ENCODE measurements at places on chromosomes 12 and 14. TPM values are rescaled to one million over a fixed set of nuclear protein-coding genes. Genes with fewer than 3 reads are reported as not detected.
A peak's percentile ranks its signal among the peaks of the same experiment; 100 is the strongest.

DNA sequence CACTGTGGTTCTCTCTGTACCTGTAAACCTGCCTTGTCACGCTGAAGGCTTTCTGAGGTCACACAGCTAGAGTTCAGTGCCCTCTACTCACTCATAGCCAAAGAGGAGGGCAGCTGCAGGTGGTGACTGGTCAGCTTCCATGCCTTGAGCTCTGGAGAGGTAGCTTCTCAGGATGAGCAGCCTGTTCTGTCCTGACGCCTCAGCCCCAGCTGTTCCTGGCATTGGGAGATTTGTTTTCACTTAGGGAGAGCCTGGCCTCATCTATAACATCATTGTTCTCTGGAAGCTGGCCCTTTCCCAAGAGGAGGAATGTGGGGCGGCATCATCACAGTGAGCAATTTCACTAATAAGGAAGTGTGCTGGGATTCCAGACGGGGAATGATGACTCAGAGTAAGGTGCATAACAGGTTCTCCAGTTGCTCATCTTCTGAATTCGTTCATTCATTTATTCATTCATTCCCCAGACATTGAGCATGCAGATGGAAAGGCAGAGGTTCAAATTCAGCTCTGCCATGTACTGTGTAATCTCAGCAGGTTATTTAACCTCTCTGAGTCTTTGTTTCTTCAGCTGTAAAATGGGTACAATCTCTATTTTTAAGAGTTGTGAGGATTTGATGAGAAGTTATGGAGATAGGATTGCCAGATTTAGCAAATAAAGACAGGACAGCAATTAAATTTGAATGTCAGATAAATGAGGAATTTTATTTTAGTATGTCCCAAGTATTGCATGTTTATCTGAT is 255.8 kb upstream of the CRY1 start:
- peaks cover 3% of the 10 kb centered on the region for H3K4me1 ChIP-seq
- H3K27ac ChIP-seq = no peak overlapping the region
- H3K27me3 ChIP-seq = no peaks in the 10 kb centered on the region
- DNase-seq = peak; percentile 35
- no peaks in the 10 kb centered on the region for H3K36me3 ChIP-seq

DNA sequence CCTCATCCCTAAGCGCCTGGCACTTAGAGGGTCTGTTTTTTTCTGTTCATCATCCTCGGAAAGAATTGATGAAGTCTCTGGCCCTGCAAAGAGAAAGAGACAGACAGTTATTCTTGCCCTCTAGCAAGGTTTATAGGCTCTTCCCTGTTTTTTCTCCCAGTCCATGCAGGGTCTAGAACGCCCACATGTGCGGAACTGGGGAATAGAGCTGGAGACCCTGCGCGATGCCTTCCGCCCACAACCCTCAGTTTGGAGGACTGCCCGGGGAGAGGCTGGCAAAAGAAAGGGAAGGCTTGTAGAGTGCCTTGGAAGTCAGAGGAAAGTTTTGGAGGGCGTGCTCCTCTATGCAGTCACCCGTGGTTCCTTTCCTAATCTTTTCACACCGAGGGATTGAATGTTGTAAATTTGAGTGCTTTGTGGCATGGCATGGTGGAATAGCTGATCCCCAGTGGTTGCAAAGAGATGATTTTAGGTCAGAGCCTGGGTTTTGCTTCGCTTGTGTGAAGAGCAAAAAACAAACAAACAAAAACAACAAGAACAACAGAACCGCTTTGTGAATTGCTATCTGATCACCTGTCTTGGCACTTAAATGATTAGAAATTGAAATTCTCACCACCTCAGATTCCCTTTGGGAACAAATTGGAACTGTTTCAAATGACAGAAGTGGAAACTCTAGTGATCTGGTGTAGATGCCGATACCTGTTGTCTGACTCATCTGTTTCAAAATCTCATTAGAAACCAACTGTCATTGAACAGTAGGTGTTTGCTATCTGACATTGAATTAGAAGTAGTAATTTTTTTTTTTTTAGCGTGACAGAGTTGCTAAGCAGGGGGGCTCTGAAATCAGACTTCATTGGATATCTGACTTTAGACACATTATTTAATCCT is 947 bp downstream of the GAS2L3 start:
- H3K4me3 ChIP-seq = peak overlapping the region; percentile 80
- H3K27me3 ChIP-seq = no peaks in the 10 kb centered on the region
- DNase-seq = peak; percentile 19

- peak; percentile 80 for DNase-seq
- no peaks in the 10 kb centered on the region for H3K36me3 ChIP-seq
- H3K27me3 ChIP-seq = no peaks in the 10 kb centered on the region
- H3K4me1 ChIP-seq = peaks cover 15% of the 10 kb centered on the region
Observed at GRCh38 chr12:12803186-12803585, 10.0 kb upstream of the DDX47 start.

DNA sequence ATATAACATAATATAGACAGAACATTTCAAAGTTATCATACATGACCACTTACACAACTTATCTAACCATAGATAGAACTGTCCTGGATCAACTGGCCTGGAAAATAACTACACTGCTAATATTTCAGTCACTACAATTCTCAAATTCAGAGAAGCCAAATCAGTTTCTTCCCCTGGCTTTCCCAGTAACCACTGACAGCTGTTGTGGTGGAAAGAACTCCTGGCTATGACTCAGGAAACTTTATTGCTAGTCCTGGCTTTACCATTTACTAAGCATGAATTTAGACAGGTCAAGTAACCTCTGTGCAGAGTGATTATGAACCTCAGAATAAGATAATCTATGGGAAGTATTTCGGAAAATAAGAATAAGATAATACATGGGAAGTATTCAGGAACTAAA is 244.9 kb upstream of the DIO2 start:
- no peaks in the 10 kb centered on the region for H3K36me3 ChIP-seq
- no peak overlapping the region for H3K27ac ChIP-seq
- H3K4me1 ChIP-seq = no peaks in the 10 kb centered on the region
- no peaks in the 10 kb centered on the region for H3K27me3 ChIP-seq
- H3K4me3 ChIP-seq = no peak overlapping the region

GRCh38 chr12:93223440-93224426 is 154.0 kb upstream of the NUDT4 start:
- H3K27me3 ChIP-seq = no peaks in the 10 kb centered on the region
- H3K36me3 ChIP-seq = no peaks in the 10 kb centered on the region
- H3K4me1 ChIP-seq = no peaks in the 10 kb centered on the region
- no peak overlapping the region for H3K4me3 ChIP-seq
- no peak for DNase-seq
- H3K27ac ChIP-seq = no peak overlapping the region

DNA sequence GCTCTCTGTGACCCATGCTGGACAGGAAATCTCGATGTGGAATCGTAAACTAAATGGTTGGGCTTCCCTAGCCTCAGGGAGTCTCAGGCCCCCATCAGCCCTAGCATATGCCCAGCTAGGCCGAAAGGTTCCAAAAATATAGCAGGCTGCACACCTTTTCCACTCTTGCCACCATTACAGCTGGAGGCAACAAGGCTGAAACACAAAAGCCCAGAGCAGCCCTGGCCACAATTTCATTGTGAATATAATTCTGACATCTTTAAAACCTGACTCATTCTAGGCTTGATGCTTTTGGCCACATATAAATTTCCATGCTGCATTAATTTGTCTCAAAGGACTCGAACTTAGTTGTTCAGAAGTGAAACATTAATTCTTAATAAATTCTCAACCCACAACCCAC is 382.2 kb downstream of the GRIN2B start:
- no peak overlapping the region for H3K4me3 ChIP-seq
- H3K4me1 ChIP-seq = no peaks in the 10 kb centered on the region
- H3K36me3 ChIP-seq = no peaks in the 10 kb centered on the region

- H3K4me1 ChIP-seq = no peaks in the 10 kb centered on the region
- H3K27ac ChIP-seq = no peak overlapping the region
- H3K27me3 ChIP-seq = no peaks in the 10 kb centered on the region
Observed at GRCh38 chr12:18264581-18265075, 3.3 kb downstream of the PIK3C2G start.

- DNase-seq = no peak
- peaks cover 2% of the 10 kb centered on the region for H3K36me3 ChIP-seq
- H3K4me1 ChIP-seq = peaks cover 2% of the 10 kb centered on the region
Observed at GRCh38 chr12:105343836-105344235, 13.3 kb downstream of the C12orf75 start.

DNA sequence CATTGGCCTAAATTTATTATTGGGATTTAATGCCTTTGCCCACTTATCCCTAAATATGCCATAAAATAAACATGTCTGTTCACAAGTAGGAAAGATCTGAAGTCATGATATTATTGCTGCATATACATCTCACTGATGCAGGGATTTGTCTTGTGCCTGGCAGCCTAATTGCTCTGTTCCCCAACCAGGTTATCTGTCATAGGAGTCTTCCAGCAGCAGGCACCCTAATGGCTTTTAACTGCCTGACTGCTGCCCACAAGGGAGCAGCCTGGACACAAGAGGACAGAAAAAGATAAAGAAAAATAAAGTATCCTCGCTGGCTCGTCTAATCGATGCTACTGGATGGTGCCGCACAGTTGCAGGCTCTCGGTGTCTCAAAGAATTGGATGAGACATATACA is 337.6 kb upstream of the FAR2 start:
- no peaks in the 10 kb centered on the region for H3K27me3 ChIP-seq
- no peak for DNase-seq
- no peak overlapping the region for H3K27ac ChIP-seq
- no peaks in the 10 kb centered on the region for H3K36me3 ChIP-seq
- H3K4me1 ChIP-seq = no peaks in the 10 kb centered on the region

- DNase-seq = no peak
- H3K27ac ChIP-seq = no peak overlapping the region
- no peaks in the 10 kb centered on the region for H3K27me3 ChIP-seq
- H3K4me3 ChIP-seq = no peak overlapping the region
Observed at GRCh38 chr12:12470751-12471306, 91.8 kb downstream of the DUSP16 start.

DNA sequence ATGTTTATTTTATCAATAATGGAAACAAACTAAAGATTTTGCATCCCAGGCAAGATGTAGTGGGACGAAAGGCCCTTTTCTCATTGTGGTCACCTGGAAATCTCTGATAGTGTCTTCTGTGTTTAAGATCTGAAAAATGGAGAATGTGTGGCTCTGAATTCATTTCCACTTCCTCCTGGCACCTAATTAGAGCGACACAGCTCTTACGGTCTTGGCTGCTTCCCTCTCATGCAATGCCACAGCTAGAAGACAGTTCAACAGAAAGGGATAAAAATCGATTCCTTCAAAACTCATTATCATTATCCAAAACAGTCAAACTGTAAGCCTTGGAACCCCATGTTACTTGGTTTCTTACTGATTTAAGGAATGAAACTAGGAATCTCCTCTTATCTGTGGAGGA is 9.3 kb downstream of the ST8SIA1 start:
- no peaks in the 10 kb centered on the region for H3K4me1 ChIP-seq
- H3K27me3 ChIP-seq = peaks cover 10% of the 10 kb centered on the region
- no peak overlapping the region for H3K27ac ChIP-seq
- H3K36me3 ChIP-seq = no peaks in the 10 kb centered on the region

GRCh38 chr14:52906141-52906601 is 44.7 kb downstream of the FERMT2 start:
- peak overlapping the region; percentile 92 for H3K27ac ChIP-seq
- peak; percentile 91 for DNase-seq
- peaks cover 9% of the 10 kb centered on the region for H3K36me3 ChIP-seq

GRCh38 chr12:99138393-99138792 is 493.3 kb downstream of the APAF1 start:
- no peak overlapping the region for H3K27ac ChIP-seq
- H3K4me1 ChIP-seq = no peaks in the 10 kb centered on the region
- no peak for DNase-seq
- no peaks in the 10 kb centered on the region for H3K36me3 ChIP-seq

DNA sequence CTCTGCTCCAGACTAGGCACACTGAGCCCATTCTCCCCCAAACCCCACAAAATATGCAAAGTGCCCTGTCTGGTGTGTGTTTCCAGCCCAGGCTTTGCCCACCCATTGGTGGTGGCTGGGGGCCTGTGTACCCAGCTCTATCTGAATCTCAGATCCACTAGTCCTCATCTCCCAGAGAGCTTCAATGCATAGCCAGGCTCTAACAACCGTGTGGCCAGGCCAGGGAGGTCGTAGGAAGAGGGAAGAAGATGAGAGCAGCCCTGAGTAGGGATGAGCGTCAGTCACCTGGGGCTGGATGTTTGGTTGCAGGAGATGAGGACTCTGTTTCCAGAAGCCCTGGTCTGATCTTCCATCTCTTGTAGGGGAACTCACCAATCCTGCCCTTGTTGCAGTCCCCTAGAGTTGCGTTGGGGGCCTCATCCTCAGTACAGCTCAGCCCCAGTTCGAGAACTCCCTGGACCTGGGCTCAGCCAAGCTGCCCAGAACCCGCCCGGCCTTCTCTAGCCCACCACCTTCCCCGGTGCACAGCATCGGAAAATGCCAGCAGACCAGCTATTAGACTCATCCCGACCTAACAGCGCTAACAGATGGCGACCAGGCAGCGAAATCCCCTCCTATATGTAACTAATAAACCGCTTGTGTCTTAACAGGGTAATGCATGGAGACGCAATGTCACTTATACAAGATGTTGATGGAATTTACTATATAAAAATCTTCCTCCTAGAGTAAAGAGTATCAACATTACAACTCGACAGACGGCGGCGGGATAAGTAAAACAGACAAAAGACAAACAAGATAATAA is 3.2 kb upstream of the LHX5 start:
- H3K27ac ChIP-seq = no peak overlapping the region
- DNase-seq = no peak
- peaks cover 84% of the 10 kb centered on the region for H3K27me3 ChIP-seq
- no peaks in the 10 kb centered on the region for H3K36me3 ChIP-seq
- no peak overlapping the region for H3K4me3 ChIP-seq

GRCh38 chr12:81296556-81297305 is 218.9 kb downstream of the ACSS3 start:
- H3K4me3 ChIP-seq = no peak overlapping the region
- peak; percentile 90 for DNase-seq
- no peaks in the 10 kb centered on the region for H3K36me3 ChIP-seq

GRCh38 chr12:131436922-131437705 is 273.8 kb upstream of the SFSWAP start:
- H3K27me3 ChIP-seq = no peaks in the 10 kb centered on the region
- no peak overlapping the region for H3K27ac ChIP-seq
- no peak overlapping the region for H3K4me3 ChIP-seq
- H3K4me1 ChIP-seq = no peaks in the 10 kb centered on the region
- no peaks in the 10 kb centered on the region for H3K36me3 ChIP-seq
- no peak for DNase-seq

GRCh38 chr14:73741386-73741875 is 27.2 kb upstream of the PNMA1 start:
- peaks cover 57% of the 10 kb centered on the region for H3K4me1 ChIP-seq
- DNase-seq = peak; percentile 80
- peak overlapping the region; percentile 43 for H3K4me3 ChIP-seq
- no peaks in the 10 kb centered on the region for H3K27me3 ChIP-seq
- peak overlapping the region; percentile 83 for H3K27ac ChIP-seq

GRCh38 chr12:92396647-92397252 is 251.1 kb upstream of the BTG1 start:
- no peaks in the 10 kb centered on the region for H3K36me3 ChIP-seq
- H3K4me3 ChIP-seq = no peak overlapping the region
- H3K4me1 ChIP-seq = no peaks in the 10 kb centered on the region
- no peak overlapping the region for H3K27ac ChIP-seq
- peak; percentile 46 for DNase-seq

FITM1 gene
- under 0.01 TPM for total RNA-seq

OSGEP gene
- total RNA-seq = 29.5 TPM

TAS2R42 gene
- not detected for total RNA-seq

KRT74 gene
- not detected for total RNA-seq

TMX1 gene
- total RNA-seq = 49.5 TPM

VRTN gene
- not detected for total RNA-seq

EFCAB11 gene
- total RNA-seq = 2.8 TPM

A2ML1 gene
- not detected for total RNA-seq

PROX2 gene
- total RNA-seq = not detected

Measured in fibroblast of lung (primary cell).